DMS153 (cell line): ENCODE measurements at places on chromosomes 3 and 15.

GRCh38 chr3:131582438-131582837 is 79.7 kb upstream of the MRPL3 start:
- DNase-seq = no peak

DNA sequence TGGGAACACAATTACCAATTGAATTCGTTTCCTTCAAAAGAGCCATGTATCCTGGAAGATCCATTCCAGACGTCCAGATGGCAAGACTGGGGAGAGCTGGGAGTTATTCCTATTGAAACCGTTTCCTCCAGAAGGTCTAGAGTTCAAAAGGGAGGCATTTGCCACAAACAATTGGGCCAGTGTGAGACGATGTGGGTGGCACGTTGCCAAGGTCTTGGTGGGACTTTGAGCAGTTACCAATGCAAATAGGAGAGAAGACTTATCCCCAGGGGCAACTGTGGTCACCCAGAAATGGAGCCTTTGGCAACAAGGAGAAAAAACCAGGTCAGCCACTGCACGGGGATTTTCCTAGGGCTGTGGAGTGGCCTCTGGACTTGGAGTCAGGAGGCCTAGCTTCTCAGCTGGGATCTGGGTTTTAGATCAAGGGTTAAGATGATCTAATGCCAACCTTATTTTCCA is 29.6 kb upstream of the TLE3 start:
- no peak for DNase-seq

DNA sequence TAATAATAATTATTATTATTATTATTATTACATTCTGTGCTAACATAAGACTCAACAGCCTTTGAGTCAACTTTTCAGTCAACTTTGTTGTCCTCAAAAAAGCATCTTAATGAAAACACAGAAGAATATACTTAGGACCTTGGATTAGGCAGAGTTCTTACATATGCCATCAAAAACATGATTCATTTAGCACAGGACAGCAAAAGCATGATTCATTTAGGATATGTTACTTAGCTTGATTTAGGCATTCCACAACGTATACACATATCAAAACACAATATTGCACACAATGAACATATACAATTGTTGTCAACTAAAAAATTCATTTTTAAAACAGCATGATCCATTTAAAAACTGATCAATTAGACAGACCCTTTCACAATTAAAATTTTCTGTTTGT is 213.0 kb downstream of the FMN1 start:
- DNase-seq = no peak

DNA sequence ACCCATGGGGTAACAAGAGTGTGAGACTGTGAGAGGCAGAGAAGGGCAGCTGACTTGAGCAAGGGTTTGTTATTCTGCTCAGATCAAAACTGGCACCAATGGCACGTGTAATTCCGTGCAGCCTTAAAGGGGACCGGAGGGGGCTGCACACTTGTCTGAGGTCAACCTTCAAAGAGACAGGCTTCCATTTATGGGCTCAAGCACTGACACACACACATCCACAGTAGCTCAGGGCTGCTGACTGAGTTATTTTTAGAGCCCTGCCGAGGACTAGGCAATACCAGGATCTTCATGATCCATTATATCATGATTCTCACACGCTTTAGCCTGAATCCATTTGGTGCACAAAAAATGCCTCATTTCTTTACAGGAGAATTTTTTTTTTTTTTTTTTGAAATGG is 20.6 kb upstream of the SPTBN5 start:
- no peak for DNase-seq

- DNase-seq = no peak
Observed at GRCh38 chr15:101642361-101642760, 9.8 kb downstream of the TM2D3 start.

DNA sequence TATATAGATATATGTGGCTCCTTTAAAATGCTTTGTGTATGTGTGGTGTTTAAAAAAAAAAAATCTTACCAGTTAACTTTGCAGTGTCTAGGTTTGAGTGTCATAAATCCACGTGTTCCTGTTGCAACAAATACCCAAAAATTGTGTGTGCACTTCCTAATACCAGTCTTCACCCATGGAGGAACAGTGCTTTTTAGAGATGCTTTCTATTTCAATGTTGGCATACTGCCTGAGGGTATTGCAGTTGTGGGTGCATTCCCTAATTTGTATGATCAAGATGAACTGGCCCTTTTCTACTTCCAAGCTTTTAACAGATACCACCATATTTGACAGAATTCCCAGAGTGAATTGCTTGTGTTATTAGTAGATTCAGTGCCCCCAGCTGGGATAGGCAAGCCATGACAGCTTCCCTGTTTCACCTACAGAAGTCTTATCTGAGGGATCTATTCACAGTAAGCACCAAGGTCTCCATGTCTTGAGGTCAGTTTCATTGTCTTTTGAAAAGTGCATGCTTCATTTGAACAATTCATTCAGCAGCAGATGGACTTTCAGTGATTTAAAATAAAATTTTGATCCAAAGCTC is 68.9 kb upstream of the GOLGA6B start:
- no peak for DNase-seq

DNA sequence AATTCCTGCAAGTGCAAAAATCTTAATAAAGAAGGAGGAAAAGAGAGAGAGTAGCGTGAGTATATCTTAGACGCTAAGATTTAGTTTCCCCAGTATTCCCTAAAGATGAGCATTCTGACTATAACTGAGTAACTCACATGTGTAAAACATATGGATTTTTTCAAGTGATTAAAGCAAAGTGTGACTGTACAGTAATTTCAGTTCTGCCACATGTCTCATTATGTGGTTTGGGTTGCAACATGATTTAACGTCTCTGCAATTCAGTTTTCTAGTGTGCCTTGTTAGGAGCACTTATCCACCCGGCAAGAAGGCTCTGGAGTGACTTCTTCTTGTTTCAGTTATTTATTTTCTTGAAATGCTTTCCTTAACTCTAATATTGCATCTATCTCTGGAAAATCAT is 514.1 kb downstream of the ROBO1 start:
- no peak for DNase-seq

DNA sequence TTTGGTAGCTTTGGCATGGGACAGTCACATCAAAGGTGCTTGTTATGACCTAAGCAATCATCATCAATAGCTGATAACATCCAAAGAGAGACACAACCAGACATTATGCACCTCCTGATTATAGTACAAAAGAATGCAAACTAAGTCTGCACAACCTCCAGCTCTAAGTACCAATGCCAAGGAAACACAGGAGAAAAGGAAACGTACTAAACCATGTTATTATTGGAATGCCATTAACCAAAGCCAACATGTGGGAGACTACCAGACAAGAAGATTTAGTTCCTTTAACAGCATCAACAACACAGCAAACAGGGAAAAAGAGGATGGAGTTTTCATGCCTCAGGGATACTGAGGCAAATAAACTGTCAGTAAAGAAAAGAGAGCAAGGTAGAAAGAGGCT is 61.4 kb downstream of the CD47 start:
- DNase-seq = no peak

- no peak for DNase-seq
Observed at GRCh38 chr15:53126144-53126543, 336.0 kb upstream of the ONECUT1 start.

DNA sequence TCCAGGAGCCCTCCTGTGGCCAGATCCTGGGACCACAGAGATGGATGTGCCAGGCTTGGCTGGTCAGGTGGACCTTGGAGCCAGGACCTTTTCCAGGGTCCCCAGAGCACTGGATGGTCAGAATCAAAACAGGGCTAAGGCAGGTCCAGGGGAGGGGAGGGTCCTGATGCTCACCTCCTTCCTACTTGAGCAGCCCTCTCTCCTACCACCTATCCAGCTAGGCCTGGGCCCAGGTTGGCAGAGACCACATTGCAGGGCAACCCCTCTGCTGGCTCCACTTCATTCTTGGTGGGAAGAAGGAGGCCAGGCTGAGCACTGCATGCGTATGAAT is 28.5 kb upstream of the SFMBT1 start:
- DNase-seq = no peak

GRCh38 chr15:82790321-82790720 is 15.5 kb downstream of the FSD2 start:
- no peak for DNase-seq

DNA sequence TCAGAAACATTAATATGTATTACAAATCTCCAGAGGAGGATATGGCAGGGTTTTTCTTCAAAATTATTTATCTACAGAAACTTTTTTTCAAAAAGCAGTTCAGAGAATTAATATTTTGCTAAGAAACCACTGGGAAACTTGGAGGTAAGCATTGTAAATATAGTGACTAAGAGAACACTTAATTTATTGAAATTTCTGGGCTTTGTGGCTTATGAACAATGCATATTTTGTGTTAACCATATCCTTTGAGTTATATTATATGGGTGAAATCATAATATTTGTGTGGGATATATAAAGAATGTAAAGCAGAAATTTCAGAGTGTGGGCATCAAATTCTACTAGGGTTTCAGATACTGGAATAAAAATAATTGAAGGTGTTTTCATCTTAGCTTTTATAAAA is 1059.2 kb downstream of the ZPLD1 start:
- no peak for DNase-seq

DNA sequence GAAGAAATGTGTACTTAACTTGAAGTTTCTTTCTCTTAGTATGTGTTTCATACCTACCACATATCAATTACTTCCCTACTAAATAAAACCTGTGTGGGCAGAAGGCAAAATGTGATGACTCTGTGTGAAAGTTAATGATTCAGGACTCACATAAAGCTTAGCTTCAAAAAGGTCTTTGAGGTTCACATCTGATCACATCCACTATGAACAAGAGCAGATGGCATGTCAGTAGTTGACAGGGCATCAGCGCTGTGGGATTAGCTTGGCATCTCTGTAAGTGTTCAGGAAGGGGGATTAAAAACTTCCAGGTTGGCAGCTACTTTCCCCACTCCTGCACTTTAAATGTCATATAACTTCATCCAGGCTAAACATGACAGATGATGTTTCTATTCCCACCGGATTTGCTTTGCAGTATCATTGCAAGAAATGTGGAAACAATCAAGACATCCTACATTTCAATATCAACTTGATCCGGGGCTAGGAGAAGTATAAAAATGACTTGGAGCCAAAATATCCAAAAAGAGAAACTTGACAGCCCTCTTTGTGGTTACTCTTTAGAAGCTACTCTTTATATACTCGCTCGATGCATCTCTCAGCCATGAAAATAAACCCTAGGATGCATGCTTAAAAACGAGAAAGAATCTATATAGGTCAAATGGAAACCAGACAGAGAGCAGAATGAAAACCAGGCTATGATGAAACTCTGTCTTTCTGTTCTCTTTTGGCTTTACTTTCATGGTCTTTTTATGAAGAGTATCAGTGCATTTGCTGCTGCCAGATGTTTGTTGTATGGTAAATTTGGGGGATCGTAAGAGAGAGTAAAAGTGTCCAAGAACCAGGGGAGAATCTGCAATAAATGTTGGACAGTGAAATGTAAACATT is 273.1 kb upstream of the ALCAM start:
- DNase-seq = no peak

DNA sequence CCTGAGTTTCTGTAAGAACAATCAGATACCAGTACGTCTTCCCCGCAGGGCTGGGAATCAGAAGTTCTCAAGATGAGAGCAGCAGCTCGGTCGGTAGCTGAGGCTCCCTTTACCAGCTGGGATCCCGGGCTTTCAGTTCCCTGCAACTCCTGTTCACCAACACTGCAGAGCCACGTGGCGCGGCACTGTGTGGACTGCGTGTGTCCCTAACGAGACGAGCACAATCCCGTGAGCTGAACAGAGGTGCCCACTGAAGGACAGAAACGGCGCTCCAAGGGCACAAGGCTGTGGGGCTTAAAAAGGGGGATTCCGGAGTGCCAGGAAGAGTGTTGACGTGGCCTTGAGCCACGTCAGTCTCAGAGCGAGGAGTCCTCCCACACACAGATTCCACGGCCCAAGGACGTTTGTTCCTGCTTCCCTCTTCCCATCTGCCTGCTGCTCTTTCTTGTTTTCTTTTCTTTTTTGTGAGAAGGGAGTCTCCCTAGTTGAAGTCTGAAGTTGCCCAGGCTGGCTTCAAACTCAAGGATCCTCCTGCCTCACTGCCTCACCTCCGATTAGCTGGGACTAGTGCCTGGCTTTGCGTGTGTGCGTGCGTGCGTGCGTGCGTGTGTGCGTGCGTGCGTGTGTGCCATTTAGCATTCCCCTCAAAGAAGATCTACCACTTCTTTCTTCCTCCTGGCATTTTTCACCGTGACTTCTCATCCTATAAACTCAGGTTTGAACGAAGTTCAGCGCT is 37.1 kb upstream of the RPL35A start:
- no peak for DNase-seq

- DNase-seq = no peak
Observed at GRCh38 chr3:99871231-99872045, 53.8 kb downstream of the CMSS1 start.

- no peak for DNase-seq
Observed at GRCh38 chr15:48802257-48802656, 8.6 kb downstream of the CEP152 start.

- no peak for DNase-seq
Observed at GRCh38 chr3:40873476-40873875, 325.8 kb upstream of the CTNNB1 start.

DNA sequence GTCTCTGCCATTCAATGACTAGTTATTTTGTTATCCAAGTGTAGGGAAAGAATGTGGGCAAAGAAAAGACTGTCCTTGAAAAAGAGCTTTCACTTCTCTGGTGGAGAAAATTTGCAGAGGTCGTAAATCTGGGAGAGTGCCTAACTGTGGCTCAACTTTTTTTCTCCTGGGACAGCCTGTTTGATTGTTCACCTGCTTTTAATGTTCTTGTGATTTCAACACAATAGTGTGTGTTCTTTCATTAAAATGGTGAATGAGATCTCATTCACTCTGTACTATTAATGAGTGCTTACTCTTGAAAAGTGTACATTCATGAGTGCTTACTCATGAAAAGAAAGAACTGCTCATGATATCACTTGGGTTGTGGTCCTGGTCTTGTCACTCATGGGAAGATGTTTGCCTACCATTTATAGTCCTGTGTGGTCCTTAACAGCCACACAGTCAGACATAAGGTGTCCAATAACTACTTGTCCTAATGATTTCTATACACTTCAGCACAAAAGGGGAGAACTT is 567.3 kb downstream of the GRM7 start:
- DNase-seq = no peak

DNA sequence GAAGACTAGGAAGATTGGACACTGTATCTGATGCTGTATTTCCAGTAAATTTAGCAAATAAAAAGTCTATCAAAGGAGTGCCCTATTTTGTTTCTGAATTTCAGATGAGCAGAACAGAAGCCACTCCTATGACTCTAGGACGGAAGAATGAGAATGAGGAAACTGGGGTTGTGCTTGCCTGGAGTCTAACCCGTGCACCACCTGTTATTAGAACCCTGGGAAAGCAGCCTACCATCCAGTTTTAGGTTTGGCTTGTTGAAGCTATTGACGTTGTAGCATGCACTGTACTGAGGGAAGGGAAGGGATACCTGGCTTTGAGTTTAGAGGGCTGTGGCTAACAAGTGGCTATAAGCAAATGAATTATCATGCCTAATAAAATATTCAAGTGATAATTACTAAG is 318.5 kb downstream of the SLC9A9 start:
- DNase-seq = no peak

- no peak for DNase-seq
Observed at GRCh38 chr3:30418443-30418842, 188.0 kb upstream of the TGFBR2 start.

DNA sequence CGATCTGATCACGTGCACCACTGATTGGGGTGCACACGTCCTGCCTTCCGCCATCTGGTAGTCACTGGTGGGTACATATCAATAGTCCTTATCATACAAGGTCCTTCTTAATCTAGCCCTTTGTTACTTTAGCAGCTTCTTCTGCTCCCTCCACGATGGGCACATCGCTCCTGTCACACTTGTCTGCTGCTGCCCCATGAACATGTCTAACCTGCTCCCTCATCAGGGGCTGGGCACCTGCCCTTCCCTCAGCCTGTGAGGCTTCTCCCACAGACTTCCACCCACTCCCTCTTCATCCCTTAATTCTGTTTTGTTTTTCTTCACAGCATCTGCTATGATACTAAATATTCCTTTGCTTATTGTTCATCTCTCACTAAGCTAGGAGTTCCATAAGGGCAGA is 82.5 kb downstream of the UACA start:
- no peak for DNase-seq
